ENCODE measurements at places on chromosomes 12 and 14.

- DNase-seq = no peak
Measured at GRCh38 chr14:92203116-92203515, 81.3 kb downstream of the CPSF2 start.

- DNase-seq = no peak
Measured at GRCh38 chr14:104224131-104224505, 85.7 kb downstream of the KIF26A start.

GRCh38 chr12:13472690-13473089, 276.2 kb downstream of the EMP1 start:
- no peak for DNase-seq

- no peak for DNase-seq
Measured at GRCh38 chr12:5395443-5396271, 36.3 kb upstream of the NTF3 start.

GRCh38 chr12:55060470-55060869, 40.7 kb downstream of the NEUROD4 start:
- peak; percentile 35 for DNase-seq

- no peak for DNase-seq
Measured at GRCh38 chr12:52201451-52201839, 9.6 kb upstream of the KRT80 start.

DNA sequence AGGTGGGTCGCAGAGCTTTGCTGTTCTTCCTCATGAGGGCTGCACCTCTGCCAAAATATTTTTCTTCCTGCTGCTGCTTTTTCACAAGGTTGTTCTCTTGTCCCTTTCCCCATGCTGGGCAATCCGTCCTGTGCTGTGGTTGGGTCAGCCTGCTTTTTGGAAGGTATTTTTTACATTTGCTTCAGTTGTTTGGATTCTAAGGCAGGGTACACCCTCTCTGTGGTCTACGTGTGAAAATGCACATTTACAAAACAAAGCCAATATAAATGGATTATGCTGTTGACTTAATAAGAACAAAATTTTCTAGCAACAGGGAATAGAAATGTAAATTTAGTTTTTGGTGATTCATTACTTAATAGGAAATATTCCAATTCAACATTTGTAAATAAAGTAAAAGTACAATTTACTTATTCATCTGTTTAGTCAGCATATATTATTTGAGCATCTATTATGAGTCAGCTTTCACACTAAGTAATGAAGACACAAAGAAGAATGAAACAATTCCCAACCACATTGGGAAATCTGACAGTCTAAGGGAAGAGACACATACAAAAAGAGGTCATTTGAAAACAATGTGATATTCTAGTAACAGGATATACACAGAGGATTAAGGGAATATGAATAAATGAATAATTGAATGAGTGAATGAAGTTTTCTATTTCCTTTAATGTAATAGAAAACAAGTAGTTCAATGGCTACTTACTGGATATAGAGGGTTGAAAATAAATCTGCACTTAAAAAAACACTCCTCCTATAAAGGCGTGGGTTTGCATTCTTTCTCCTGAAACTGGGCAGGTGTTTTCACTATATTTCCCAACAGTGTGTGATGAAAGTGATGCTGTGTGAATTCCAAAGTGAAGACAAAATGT, 94.6 kb upstream of the PRICKLE1 start:
- no peak for DNase-seq

DNA sequence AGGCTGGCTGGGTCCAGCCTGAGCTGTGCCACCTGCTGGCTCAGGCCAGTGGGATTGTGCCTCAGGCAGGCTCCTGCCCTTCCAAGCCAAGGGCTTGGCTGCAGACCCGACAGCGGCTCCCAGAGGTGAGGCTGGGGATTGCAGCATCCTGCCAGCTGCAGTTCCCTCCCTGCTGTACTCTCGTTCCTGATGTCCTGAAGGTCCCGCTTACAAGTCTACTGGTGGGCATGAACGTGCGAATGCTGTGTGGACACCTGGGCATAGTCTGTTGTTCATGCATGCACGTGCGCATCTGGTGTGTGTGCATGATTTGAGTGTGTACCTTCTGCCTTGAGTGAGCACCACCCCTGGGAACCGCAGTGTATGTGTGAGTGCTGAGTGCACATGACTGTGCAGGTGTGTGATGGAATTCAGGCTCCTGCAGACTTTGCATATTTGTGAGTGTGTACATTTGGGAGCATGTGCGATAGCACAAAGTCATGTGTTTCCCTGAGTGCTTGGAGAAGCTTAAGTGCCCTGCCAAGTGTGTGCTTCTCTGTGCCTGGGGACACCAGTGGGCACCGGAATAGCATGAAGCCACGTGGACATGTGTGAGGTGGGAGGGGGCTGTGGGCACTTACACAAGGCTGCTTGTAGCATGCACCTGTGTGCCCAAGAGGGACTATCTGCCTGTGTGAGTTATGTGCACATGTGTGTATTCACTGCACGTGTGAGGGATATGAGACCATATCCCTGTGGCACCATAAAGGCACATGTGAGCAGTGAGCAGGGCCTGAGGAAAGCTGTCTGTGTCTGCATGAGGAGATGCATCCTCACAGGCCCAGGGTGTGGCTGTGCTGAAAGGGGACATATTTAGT, 19.3 kb upstream of the KRT7 start:
- DNase-seq = peak; percentile 62

DNA sequence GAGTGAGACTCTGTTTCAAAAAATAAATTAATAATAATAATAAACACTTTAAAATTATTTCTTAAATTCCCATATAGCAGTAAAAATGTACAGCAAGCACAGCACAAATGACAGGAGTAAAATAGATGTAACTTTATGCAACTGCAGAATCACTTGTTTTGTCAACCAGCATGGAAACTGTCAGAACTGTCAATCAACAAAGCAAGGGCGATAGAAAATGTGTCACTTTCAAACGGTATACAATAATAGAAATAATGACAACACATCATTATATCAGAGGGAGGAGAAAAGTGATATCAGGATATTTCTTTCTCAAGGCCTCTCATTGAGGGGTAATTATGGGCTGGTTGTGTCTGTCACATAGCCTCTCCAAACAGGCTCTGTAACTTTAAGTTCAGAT, 68.2 kb downstream of the KLHL28 start:
- no peak for DNase-seq

DNA sequence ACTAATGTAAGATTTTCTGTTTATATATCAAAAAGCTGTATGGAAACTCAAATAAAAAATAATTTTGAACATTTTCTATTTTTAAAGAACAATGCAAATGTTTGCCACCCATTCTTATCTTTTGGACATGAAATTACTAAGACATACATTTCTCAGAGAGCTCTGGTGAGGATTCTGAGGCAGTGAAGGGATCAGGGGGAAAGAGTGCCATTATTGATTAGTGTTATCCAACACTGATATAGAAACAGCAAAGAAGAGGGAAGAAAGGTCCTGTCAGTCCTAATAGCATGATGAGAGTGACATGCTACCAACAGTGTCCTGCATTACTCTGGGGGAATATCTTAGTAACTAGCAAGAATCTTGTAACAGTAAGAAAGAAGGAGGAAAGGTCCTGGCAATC, 282.2 kb downstream of the RPL10L start:
- no peak for DNase-seq

DNA sequence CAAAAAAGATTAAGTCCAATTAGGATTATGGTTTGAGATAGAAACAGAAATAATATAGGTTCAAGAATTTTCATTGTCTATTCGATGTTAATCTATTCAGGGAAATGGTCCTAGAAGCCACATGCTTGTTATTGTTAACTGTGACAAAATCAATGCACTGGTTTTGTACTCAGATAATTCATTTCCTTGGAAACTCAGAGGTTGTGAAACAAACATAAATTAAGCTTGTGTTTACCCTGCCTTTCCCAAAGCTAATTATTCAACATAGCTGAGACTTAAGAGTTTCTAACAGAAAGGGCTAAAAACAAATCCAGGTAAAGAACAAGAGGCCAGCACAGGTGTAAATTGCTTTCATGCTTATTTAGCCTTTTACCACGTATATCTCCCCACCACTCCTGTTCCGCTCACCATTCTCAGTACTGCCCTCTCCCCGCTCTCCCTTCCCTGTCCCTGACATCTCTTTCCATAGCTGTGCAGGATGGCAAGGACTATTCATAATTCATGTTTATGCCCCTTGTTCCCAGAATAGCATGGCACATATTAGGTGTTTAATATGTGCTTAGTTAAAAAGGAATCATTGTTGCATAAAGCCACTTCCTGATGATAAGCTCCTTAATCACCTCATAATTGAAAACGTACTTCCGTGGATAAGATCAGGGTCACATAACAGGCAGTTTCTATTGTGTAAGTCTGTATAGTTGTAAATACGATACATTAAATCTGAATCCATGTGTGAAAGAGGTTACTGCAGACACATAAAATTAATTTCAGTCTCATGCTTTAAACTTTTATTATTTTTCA, 131.8 kb upstream of the USP15 start:
- no peak for DNase-seq

DNA sequence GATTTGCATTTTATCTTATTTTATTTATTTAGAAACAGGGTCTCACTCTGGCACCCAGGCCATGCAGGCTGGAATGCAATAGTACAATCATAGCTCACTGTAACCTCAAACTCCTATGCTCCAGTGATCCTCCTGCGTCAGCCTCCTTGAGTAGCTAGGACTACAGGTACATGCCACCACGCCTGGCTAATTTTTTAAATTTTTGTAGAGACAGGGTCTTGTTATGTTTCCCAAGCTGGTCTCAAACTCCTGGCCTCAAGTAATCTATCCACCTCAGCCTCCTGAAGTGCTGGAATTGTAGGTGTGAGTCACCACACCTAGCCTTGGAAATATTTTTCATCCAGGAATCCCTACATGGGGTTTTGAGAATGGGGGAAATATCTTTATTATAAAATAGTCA, 84.6 kb downstream of the MAPKAPK5 start:
- DNase-seq = no peak

GRCh38 chr14:88075269-88075981, 70.5 kb downstream of the GPR65 start:
- DNase-seq = no peak

GRCh38 chr12:101745481-101745880, 6.2 kb upstream of the SYCP3 start:
- DNase-seq = no peak

DNA sequence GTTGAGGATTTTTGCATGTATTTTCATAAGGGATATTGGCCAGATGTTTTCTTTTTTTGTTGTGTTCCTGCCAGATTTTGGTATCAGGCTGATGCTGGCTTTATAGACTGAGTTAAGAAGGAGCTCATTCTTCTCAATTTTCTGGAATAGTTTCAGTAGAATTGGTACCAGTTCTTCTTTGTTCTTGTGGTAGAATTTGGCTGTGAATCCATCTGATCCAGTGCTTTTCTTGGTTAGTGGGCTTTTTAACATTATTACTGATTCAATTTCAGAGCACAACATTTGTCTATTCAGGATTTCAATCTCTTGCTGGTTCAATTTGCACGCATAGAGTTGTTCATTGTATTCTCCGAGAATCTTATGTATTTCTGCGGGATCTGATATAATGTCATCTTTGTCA, 136.5 kb upstream of the FOXG1 start:
- no peak for DNase-seq

- DNase-seq = no peak
Measured at GRCh38 chr12:122891661-122892525, 4.0 kb downstream of the VPS37B start.

DNA sequence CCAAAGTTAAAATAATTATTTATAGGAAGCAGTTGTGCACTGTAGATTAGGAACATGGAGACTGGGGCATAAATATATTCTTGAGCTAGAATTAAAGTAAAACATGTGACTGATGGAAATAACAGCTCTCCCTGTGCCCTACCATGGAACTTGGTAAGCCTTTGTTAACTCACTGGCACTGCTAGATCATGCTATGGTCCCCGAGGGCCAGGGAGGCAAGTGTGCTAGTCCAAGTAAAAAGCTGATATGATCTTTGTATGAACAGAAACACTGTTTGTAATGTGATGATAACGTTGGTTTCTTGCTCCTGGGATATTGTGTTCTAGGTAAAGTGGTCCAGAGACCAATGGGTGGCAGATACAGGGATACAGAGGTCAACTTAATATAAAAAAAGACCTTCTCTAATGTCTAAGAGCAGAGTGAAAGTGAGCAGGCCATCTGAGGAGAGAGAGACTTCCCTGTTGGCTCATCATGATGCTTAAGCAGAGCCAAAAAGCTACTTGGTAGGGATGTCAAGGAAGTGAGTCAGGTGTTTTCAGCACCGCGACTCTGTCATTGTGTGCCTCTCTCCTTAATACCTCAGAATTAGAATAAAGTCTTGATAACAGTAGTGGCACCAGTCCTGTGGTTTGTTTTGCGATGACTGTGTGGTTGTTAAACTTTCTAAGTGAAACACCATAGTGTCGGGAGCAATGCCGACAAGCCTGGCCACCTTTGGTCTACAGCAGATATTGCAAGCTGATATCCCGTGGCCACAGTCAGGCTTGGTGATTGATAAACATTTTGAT, 27.6 kb downstream of the BICD1 start:
- peak; percentile 46 for DNase-seq
